Aorta (tissue), 5 donors: ENCODE measurements at places on chromosomes 16 and 17. TPM values are rescaled to one million over a fixed set of nuclear protein-coding genes. Genes with fewer than 3 reads are reported as not detected.

DNA sequence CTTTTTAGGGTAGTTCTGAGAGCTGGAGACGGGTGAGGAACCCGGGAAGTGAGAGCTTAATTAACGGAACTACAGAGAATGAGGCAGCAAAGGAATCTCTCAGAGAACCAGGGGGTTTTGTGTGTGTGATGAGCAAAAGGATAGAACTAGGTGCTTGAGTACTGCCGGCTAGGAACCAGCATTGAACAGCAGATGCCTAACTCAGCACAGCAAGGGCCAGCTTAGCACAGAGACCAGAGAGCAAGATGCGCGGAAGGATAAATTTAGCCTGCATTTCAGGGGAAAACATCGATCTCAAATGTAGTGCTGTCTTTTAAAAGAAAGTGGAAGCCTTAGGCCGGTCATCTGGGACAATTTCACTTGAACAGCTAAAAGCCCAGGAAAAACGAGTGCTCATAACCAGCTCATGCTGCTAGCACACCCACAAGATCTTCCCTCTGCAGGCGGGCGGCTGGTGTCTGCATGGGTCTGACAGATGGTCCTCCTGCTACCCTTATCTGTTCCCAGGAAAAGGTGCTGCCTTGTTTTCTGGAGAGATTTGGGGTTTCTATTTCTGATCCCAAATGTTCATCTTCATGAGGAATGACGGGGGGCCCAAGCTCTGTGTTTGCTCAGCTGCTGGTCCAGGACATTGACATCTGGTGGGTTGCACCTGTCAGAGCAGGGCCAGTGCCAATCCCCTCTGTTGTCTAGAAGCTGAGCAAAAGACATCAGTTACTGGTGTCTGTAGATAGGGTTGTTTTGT, 103.9 kb downstream of the SOCS1 start:
- peaks cover 2% of the 10 kb centered on the region for H3K36me3 ChIP-seq
- H3K27me3 ChIP-seq: no peaks in the 10 kb centered on the region
- H3K4me1 ChIP-seq: no peaks in the 10 kb centered on the region
- DNase-seq: peak; percentile 47

- peaks cover 3% of the 10 kb centered on the region for H3K4me1 ChIP-seq
- peak overlapping the region; percentile 95 for H3K27ac ChIP-seq
- peak overlapping the region; percentile 73 for H3K4me3 ChIP-seq
Observed at GRCh38 chr17:45132572-45133463, 503 bp upstream of the PLCD3 start.

GRCh38 chr17:40791111-40791510, 8.6 kb downstream of the KRT28 start:
- H3K4me3 ChIP-seq: no peak overlapping the region
- H3K27me3 ChIP-seq: no peaks in the 10 kb centered on the region
- no peak overlapping the region for H3K27ac ChIP-seq
- no peak for DNase-seq

DNA sequence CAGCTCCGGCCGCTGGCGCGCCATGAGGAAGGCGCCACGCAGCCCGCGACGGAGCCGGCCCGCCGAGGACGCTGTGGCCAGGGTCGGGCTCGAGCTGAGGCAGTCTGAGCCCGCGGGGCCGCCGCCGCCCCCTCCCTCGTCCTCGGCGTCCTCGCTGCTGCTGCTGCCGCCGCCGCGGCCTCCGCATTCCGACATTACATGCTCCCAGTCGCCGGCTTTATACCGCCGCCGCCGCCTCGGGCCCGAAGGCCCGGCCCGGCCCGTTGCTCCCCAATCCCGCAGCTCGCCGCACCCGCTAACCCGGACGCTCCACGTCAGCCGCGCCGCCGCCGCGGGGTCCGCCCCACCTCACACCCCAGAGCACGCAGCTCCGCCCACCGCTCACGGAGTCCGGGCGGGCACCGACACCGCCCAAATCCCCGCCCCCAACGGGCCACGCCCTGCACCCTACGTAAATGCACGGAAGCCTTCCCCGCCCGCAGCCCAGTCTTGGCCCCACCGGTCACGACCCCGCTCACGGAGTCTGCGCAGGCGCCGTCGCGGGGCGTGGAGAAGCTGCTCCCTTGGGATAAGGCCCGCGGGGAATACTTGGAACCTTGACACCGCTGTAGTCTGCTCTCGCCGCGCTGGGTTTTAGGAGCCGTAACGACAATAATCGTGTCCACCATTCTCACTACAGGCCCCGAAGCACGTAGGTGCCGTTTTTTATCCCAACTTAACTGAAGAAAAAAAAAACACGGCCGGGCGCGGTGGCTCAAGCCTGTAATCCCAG, at the start of gene TXNDC11:
Gene TXNDC11, minus strand, starts transcription at position 322 of the 772 bp plus-strand sequence. Its CDS starts 127 bp downstream, at position 195.
- H3K27me3 ChIP-seq: no peaks in the 10 kb centered on the region
- H3K36me3 ChIP-seq: no peaks in the 10 kb centered on the region
- H3K27ac ChIP-seq: peak within 1 kb of the TSS; percentile 93
- H3K4me3 ChIP-seq: peak within 1 kb of the TSS; percentile 36
- DNase-seq: peak; percentile 99

DNA sequence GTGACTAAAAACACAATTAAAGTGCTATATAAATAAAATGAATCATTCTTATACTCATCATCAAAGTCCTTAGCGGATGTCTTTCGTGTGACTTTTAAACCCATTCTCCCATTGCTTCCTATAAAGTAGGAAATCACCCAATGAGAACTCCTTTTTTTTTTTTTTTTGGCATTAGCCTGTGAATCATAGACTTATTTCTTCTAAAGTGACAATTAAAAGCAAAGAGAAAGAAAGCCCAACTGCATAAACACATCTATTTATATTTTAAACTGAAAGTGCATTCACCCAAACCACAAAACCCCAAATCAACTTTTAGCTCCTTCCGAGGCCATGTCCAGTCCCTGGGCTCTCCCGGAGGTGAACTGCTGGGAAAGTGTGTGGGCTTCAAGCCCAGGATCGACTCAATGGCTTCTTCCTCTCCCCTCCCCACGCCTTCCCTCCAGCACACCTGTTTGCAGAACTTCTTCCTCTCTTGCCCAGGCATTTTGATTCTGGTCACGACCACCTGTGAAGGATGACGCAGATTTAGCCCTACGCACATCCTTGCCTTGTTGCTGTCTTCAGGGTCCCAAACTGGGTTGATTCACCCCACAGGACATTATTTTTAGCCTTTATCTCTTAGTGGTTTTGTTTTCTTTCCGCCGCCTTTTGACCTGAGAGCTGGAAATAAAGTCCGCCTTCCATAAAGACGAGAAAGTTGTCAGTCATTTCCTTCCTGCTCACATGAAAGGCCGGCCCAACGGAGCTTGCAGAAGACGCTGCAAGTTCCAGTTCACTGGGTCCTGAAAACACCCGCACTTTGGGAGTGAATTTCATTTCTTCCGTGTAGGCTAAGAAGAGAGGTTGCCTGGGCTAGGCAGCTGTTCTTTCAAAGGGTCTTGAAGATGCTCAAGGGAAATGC, 166.8 kb downstream of the MAP2K6 start:
- no peak for DNase-seq
- no peak overlapping the region for H3K4me3 ChIP-seq
- H3K36me3 ChIP-seq: no peaks in the 10 kb centered on the region
- no peak overlapping the region for H3K27ac ChIP-seq
- H3K4me1 ChIP-seq: no peaks in the 10 kb centered on the region
- H3K27me3 ChIP-seq: no peaks in the 10 kb centered on the region

DNA sequence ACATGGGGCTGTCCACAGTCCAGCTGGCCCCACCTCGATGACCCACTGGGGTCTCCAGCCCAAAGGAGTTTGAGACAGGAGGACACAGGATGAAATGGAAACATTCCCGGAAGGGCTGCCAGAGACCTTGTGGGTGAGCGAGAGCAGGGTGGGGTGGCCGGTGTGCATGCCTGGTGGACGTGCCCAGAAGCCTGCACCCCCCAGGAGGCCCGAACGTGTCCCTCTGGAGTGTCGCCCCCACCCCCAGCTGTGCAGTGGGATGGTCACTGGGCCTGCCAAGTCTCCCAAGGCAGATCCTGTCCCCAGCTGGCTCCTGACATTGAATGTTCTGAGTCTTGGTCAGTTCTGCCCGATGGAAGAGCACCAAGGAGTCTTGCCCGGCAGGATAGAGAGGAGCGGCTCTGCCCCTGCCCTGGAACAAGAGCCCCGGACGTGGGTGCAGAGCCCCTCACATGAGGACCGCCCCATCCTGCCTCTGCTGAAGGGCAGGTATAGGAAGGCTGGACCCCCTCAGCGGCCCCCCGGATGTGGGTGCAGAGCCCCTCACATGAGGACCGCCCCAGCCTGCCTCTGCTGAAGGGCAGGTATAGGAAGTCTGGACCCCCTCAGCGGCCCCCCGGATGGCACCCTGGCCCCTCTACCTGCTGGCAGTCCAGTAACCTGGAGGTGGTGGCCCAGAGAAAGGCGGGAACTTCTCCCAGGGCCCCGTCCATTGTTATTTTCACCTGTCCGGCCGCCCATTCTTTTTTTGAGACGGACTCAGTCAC, 3.1 kb upstream of the CAPN15 start:
- H3K4me1 ChIP-seq: no peaks in the 10 kb centered on the region
- no peaks in the 10 kb centered on the region for H3K36me3 ChIP-seq

- H3K27ac ChIP-seq: peak overlapping the region; percentile 34
- DNase-seq: no peak
- no peaks in the 10 kb centered on the region for H3K27me3 ChIP-seq
- H3K4me1 ChIP-seq: no peaks in the 10 kb centered on the region
- peak overlapping the region; percentile 51 for H3K4me3 ChIP-seq
- peaks cover 4% of the 10 kb centered on the region for H3K36me3 ChIP-seq
Observed at GRCh38 chr16:3282103-3282729, 1.1 kb upstream of the ZNF263 start.

DNA sequence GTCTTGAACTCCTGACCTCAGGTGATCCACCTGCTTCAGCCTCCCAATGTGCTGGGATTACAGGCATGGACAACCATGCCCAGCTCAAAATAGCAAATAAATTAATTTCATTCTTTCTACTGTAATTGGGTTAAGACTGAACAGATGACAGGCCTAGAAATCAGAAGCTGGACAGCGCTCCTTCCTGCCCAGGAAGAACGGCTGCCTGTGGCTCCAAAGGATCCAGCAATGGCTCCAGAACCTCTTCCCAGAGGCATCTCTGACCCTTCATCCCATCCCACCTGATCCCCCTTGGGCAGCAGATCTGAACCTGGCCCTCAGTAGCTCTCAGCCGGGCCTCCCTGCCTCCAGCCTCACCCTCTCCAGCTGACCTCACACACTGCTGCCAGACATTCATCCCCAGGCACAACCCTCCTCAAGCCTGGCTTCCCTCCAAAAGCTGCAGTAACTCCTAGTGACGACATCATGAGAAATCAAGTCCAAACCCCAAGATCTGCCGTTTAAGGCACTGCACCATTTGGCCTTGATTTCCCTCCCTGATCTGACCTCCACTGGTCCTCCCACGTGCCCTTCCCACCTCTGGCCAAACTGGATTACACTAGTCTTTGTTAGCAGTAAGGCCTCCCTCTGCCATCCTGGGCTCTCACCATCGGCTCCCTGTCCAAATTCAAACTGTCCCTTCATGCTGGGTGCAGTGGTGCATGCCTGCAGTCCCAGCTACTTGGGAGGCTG, 3.1 kb upstream of the MIF4GD start:
- H3K27ac ChIP-seq: no peak overlapping the region
- no peak overlapping the region for H3K4me3 ChIP-seq
- no peaks in the 10 kb centered on the region for H3K4me1 ChIP-seq
- no peaks in the 10 kb centered on the region for H3K27me3 ChIP-seq
- peak; percentile 76 for DNase-seq
- no peaks in the 10 kb centered on the region for H3K36me3 ChIP-seq

DNA sequence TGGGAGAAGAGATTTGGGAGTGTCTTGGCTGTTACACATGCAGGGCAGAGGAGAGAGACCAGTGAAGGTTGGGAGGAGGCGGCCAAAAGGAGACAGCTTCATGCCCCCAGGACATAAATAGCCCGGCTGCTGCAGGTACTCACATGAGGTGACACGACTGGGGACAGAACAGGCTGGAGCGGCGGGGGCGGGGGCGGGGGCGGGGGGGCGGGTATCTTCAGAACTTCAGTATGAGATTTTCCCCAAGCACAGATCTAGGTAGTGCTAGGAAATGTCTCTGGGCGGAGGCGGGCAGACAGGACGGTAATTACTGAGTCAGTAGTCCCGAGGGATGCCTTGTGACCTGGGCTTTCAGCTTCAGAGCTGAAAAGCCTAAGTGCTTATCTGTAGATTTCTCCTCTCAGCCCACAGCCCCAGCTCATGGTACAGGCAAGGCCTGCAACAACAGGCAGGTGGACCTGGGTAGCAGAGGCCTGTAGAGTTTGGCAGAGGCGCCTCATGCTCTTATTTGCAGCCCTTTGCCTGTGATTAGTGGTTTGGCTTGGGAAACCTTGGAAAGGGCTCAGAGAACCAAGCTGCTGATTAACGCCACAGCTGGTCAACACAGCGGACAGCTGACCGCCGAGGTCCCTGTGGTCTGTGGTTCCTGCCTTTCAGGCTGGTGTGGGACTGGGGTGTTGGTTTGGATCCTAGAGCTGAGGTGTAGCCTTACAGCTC, 24.5 kb downstream of the UNK start:
- H3K27ac ChIP-seq: no peak overlapping the region
- no peaks in the 10 kb centered on the region for H3K36me3 ChIP-seq
- DNase-seq: peak; percentile 72
- H3K27me3 ChIP-seq: no peaks in the 10 kb centered on the region

NOXO1 gene
- not detected for total RNA-seq

FLCN gene
- 81.8 TPM for total RNA-seq

ARHGAP23 gene
- total RNA-seq: 126 TPM

C17orf100 gene
- 1.5 TPM for total RNA-seq

MYBBP1A gene
- 35.2 TPM for total RNA-seq

FZD2 gene
- total RNA-seq: 22.1 TPM
